Heart right ventricle (tissue), 16 donors: ENCODE measurements at places on chromosomes 1 and 21. TPM values are rescaled to one million over a fixed set of nuclear protein-coding genes. Genes with fewer than 3 reads are reported as not detected.

DNA sequence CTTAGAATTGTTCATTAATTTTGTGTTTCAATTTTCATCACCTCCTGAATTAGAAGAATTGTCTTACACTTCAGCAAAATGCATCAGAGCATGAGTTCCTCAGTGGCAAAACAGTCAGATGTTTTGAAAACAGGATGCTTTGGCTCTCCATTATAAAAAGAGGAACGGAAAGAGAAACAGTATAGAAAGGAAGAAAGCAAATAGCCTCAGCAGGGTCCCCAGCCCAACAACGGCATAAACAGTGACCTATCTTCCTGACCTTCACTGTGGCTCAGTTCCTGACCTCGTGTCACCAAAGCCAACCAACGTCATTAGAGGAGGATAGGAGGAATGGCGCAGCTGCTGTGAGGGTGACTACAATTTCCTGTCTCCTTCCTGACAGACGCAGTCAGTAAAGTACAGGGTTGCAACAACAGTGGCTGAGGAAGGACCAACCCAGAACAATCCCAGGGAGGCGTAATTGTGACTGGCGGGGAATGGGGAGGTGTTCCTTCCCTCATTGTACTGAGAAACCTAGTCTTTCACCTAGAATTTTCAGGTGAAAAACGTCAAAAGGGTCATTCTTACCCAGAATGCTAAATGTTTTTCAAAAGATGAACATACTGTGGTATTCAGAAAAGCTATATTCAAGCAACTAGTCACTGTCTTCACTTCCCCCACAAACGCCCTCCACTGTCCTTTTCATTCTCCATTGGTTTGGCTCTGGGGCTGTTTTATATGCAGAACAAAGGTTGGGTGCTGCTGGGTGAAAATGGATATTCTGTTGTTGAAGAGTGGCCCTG is 197.9 kb upstream of the SGIP1 start:
- peak; percentile 50 for DNase-seq

DNA sequence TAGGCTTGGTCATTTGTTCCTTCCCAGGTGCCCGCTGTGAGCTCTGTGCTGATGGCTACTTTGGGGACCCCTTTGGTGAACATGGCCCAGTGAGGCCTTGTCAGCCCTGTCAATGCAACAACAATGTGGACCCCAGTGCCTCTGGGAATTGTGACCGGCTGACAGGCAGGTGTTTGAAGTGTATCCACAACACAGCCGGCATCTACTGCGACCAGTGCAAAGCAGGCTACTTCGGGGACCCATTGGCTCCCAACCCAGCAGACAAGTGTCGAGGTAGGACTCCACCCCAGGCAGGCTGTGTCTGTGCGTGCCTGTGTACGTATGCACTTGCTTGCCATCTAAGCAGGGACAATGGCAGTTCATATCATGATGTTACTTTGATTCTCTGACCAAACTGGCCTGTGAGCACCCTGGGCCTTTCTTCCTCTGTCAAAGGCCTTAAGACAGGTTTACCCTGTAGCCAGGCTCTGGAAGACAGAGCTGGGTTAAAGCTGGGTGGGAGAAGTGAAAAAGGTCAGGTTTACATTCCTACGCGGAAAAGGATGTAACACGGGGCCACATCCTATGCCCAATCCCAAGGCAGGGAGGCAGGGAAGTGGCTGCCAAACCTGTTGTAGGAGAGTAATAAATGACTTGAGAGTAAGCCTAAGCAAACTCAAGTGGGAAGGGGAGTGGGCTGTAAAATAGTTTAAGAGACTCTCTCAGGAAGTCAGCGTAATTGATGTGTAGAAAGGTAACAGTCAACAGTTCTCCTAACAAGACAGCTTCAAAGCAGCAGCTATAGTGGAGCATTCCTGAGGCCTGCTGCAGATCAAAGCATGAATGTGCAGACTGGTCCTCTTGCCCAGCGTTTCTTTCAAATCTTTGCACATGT is 42.5 kb downstream of the LAMC2 start:
- DNase-seq: no peak

- DNase-seq: no peak
Measured at GRCh38 chr1:225712391-225712790, 59.5 kb upstream of the ENAH start.

GRCh38 chr1:19597496-19598309 is 46.4 kb upstream of the NBL1 start:
- DNase-seq: no peak

DNA sequence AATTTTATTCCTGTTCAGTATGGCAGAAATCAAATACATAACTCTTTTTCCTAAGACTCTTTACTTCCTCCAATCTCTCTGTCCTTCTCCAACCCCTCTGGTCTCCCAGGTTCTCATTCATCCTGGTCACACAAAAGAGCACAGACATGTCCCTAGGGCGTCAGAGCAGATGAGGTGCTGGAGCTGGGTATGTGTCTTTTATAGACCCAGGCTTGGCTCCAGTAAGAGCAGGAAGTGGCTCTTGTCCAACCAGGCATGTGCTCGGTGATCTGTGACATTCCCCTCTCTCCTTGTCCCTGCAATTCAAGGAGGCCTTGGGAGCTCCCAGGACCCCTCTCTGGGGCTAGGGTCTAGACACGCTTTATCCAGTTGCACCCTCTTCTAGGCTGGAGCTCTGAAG is 18.0 kb upstream of the LCE2D start:
- DNase-seq: no peak

- no peak for DNase-seq
Measured at GRCh38 chr1:92690212-92690906, 94.5 kb downstream of the EVI5 start.

The APOBEC4 gene
- not detected for total RNA-seq

The LCE1A gene
- total RNA-seq: not detected

The IL19 gene
- total RNA-seq: not detected
